A549 (cell line): ENCODE measurements at places on chromosomes 1 and 21.

DNA sequence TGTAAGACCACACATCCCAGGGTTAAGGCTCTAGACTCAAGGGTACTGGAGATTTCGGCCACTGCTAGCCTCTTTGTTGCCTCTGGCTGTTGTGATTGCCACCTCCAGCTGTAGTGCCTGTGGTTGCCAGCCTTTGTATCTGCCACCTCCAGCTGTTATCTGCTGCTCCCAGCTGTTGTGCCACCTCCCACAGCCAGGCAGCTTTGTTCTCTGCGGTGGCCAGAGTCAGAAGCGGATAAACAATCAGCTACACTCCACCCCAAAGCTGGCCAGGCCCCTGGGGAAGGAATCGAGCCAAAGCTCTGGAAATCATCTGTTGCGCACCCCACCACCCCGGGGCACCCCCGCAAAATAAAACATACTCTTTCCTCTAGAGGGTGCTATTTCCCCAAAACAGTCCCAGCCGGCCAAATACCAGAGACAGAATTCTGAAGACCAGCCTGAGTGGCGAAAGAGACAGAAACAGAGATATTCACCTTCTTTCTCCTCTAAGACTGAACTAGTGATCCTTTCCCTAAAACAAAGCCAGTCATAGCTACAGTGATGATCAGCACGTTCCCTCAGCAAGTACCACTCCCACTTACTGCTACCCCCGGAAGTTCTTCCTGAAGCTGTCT is 14.8 kb upstream of the PIGM start:
- DNase-seq: peak; percentile 75

DNA sequence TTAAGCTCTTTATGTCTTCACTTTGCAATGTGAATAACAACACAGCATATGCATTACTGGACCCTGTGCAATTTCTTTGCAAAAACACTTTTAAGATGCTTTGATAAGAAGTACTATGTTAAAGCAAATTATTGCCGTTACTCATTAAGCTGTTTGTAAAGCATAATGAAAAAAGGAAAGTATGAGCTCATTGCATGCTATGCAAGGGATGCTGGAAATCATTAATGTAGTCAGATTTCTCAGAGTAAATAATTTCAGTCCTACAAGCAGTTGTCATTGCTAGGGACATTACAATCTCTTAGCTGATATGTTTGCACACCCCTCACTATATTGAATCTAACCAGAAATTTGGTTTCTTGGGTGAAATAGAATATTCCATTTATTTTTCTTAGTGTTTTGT is 982.5 kb upstream of the ADGRL2 start:
- DNase-seq: no peak

- no peak for DNase-seq
These were observed 23.7 kb downstream of the IL23R start for GRCh38 chr1:67189953-67190352.

GRCh38 chr1:9449110-9449627 is 90.1 kb upstream of the SLC25A33 start:
- no peak for DNase-seq

DNA sequence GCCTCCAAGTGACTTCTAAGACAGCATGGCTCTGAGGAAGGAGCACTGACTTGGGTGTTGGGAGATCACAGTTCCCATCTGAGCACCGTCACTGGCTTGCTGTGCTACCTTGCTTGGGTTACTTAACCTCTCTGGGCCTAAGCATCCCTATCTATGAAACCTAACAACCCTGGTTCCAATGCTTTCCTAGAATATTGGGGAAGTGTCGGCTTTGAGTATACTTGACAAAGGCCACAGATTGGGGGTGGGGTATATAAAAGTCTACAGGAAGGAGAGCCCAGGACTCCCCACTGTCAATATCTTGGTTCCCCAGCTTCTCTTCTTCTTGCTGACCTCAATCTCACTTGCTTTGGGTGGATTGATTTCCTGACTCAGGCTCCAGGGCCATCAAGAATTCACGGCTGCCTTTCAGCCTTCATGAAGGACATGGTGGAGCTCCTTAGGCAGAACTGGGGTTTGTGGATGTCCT is 6.3 kb downstream of the TNFRSF1B start:
- no peak for DNase-seq

- peak; percentile 86 for DNase-seq
These were observed at the start of gene PRKCZ for GRCh38 chr1:2049718-2050431. TSS of gene PRKCZ (plus strand) at chr1:2050411. CDS start at chr1:2050631, 220 bp downstream.

DNA sequence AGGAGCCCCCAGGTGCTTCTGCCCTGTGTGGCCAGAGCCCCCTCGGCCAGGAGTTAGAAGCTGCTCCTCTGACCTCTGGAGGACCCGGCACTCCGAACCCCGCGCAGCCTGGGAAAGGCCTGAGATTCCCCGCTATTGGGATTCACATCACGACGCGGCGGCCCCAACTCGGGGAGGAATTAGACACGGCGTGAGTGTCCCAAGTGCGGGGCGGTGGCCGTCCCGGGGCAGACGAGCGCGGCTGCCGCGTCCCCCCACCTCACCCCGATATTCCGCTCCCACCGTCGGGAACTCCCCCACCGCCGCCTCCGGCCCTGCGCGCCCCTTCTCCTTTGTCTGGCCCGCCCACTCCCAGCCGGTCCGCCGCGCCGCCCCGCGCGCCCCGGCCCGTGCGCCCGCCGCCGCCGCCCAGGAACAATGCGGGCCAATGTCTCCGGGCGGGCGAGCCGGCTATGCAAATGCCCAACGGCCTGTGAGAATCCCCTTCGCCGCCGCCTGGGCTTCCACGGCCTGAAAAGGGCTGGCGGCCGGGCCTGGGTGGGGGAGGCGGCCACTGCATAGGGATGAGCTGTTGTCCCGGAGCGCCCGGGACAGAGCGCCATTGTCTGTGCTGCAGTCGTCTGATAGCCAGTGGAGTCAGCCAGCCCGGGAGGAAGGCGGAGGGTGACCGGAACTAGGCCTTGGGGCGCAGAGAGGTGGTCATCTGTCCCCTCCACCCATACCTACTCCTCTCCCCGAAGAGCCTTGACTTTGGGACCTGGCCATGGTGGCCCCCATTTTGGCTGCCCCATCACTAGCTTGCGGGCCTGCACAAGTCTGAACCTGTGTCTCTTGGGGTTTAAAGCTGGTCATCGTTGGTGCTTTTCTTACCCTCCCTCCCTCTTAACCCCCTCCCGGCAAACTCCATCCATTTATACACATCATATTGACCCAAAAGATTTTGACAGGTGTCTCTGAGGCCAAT is 19.4 kb downstream of the RHBG start:
- no peak for DNase-seq

- peak; percentile 20 for DNase-seq
These were observed 389.9 kb downstream of the SMYD3 start for GRCh38 chr1:246117066-246117791.

DNA sequence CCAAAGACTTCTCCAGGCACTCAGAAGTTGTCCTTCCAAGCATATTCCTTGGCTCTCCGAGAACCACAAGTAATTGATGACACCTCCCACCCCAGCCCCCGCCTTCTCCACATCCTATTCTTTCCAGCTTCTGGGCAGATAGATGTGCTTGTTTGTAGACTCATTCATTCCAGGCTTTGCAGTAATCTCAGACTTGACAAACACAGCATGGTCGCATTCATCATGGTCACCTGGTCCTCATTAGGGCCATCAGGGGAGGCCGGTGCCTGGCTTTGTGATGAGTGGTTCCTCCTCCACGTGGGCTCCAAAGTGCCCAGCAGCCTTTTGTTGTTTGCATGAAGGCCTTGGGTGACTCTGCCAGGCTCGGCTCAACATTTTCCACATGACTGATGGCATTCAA is 28.5 kb upstream of the KCNE2 start:
- DNase-seq: no peak

DNA sequence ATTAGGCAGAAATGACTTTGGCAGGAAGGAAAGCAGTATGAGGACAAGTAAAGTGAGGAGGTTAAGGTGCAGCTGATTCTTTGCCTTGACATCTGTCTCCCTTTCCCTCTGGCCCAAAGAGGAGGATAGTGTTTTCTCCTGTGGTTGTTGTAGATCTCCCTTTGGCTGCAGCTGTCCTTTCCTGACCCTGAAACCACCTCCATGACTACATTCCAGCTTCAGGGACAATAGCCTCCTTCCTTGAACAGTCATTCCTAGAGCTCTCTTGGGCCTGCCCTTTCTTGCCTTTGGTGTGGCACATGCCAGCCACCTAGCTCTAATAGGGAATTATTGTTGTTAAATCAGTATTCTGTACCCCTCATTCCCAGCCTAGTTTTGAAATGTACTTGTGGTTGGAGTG is 6.2 kb downstream of the ZMYM1 start:
- DNase-seq: no peak

DNA sequence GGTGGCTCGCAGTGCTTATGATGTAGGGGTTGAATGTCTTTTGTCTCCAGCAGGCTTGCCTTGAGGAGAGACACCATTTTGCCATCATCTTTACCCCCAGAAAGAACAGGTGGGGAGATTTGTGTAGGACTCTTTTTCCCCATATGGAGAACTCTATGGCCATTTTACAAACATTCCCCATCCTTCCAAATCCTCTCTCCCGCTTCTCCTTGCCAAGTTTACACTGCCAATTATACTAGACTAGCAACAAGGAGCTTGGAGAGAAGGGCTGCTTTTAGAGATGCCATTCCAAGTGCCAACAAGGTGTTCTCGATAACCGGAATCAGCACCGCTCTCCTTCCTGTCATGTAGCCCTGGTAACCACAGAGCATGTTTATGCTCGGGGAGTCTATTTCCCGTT is 233.1 kb downstream of the CAMTA1 start:
- DNase-seq: no peak

DNA sequence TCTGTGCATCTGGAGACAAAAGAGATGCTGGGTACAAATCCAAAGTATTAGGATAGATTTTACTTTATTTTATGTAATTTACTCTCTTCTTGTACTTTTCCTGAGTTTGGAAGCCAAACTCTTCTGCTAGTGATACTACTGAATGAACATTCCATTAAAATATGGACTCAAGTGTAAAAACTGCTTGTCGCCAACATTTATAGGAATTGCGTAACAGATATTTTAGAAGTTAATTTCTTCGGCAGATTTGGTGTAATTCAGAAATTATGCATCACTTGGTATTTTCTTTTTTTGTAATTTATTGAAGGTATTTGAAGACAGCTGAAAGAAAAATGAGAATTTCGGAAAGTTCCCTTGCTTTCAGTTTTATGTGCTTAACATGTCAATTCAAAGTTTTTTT is 137.0 kb downstream of the RABGAP1L start:
- DNase-seq: no peak

- DNase-seq: no peak
These were observed 205.2 kb downstream of the RHOU start for GRCh38 chr1:228940526-228940925.

DNA sequence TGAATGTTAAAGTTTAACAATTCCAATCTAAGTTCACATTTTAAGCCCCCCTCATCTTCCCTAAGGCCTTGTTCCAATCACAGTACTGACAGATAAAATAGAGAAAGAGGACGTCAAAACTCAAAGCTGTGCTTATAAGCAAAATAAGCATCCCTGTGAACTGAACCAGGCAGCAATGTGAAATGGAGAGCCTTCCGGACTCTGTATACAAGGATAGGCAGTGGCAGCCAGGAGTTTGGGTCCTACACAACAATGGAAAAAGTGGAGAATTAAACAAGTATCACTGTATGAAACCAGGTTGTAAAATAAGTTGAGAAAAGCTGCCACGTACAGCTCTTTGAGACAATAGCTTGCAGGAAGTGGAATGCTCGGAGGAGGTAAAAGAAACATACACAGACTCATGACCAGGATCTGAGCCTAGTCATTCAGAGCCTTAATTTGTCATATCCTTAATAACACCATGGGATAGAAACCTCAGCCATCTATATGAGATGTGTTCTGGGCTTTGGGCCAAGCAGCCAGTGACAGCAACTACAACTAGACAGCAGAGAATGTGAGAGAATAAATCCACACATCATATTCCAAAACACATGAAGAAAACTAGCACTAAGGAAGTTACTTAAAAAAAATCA is 55.2 kb upstream of the PALMD start:
- DNase-seq: peak; percentile 6

DNA sequence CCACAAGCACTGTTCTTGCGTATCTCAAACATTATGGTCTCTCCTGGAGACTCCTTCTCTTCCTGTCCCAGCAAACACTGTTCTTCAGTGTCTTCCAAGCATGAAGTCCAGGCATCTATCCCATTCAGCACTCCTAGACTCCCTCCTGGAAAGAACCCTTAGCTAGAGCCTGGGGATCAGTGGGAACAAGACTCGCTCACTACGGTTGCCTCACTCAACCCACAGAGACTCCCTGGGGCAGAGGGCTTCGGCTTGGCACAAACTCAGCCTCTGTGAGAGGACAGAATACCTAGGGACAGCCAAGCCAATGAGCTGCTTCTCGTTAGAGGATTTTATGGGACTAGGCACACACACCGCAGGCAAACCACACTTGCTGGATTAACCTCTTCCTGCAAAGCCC is 86.5 kb upstream of the IPO9 start:
- no peak for DNase-seq

DNA sequence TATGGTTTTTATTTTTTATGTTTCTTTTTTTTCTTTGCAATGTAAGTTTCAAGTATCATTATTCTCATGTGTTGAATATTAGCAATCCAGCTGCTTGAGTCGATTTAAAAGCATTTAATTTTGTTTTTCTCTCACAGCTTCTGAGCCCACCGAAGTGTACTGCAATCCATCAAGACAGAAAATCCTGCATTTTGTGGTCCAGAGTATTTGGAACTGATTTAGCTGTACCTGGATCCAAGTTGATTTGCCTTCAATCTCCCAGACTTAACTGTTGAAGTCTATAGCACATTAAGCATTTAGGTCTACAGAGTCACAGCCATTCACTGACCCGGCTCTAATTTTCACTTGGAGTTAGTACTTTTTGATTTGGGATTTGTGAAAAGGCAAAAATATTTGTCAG is 622.9 kb upstream of the ADAMTS5 start:
- no peak for DNase-seq

DNA sequence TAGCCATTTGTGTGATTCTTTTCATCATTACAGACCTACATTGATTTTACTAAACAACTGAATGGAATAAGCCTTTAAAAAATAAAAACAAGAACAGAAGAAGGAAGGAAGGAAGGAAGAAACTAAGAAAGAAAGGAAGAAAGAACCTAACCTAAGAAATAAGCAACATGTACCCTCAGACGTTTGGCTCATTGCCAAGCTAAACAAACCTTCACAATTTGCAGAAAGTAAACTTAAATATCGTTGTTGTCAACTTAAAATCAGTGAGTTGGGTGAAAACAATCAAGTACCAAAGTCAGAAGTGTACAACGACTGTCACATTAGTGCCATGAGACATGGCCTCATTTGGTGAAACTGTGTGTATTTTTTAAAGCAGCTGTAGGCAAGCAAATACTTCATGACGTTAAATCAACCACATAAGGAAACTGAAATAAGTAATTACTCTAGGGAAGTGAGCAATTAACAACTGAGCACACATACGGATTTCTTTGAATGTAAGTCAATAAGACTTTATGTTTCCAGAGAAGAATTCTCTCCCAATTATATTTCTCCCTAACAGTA is 313.1 kb upstream of the TMPRSS15 start:
- DNase-seq: no peak
